ENCODE measurements at places on chromosomes 6 and 20. TPM values are rescaled to one million over a fixed set of nuclear protein-coding genes. Genes with fewer than 3 reads are reported as not detected.

Gene PDYN
- total RNA-seq, result not detected

Gene SLC17A3
- total RNA-seq, result not detected

Gene ARID1B
- total RNA-seq, result 23.3 TPM

Gene TNNC2
- total RNA-seq, result 678 TPM

Gene CDKN1A
- total RNA-seq, result 1,798 TPM

Gene ACAT2
- total RNA-seq, result 27.0 TPM

Gene DPPA5
- total RNA-seq, result not detected

Gene CRNKL1
- total RNA-seq, result 36.2 TPM

- no peak for DNase-seq
These were observed 91.9 kb upstream of the CLDN20 start for GRCh38 chr6:155171747-155172449.

- DNase-seq, result no peak
These were observed 16.0 kb downstream of the DYNLT1 start for GRCh38 chr6:158628542-158628941.

DNA sequence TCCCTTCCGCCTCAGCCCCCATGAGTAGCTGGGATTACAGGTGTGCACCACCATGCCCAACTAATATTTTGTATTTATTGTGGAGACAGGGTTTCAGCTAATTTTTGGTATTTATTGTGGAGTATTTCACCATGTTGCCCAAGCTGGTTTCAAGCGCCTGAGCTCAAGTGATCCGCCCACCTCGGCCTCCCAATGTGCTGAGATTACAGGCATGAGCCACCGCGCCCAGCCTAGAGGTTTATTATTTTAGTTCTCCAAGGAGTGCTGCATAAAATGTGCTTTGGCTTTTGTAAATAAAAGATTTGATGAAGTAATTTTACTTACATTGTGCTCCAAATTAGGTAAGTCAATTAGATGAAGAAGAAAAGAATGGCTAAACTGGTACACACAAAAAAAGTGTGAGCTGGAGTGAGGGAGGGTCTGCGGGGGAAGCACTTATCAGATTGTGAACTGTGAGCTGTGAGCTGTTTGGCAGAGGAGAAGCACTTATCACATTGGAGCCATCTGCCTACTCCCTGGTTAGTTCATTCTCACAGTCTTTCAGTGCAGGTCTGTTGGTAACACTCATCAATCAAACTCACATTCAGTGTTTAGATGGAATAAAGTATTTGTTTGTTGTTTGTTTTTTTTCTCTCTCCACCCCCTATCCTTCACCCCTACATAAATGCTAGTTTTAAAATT is 398.0 kb downstream of the EPHA7 start:
- no peak for DNase-seq

- no peak for DNase-seq
These were observed 31.8 kb downstream of the HFE start for GRCh38 chr6:26118999-26119398.

GRCh38 chr6:45864651-45865050 is 151.0 kb downstream of the CLIC5 start:
- DNase-seq, result no peak

GRCh38 chr6:52514514-52514913 is 62.3 kb downstream of the TRAM2 start:
- DNase-seq, result peak; percentile 66

- no peak for DNase-seq
These were observed 33.0 kb downstream of the NUP153 start for GRCh38 chr6:17673543-17674254.

DNA sequence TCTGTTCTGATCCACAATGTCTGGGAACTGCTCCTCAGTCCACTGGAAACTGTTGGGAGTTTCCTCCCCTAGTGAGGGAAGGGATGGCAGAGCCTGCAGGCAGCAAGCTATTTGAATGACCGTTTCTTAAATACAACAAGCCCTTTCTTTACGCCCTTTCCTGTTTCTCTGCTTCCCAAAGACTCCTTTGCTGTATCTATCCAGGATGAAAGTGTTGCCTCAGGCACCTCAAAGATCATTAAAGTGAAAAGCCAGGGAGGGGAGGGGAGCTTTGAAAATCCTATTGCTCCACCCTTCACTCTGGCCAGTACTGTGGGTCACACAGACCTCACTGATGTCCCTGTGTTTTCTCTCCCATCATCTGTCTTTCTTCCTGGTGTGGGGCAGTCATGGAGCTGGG is 213.1 kb downstream of the RNF144B start:
- no peak for DNase-seq

DNA sequence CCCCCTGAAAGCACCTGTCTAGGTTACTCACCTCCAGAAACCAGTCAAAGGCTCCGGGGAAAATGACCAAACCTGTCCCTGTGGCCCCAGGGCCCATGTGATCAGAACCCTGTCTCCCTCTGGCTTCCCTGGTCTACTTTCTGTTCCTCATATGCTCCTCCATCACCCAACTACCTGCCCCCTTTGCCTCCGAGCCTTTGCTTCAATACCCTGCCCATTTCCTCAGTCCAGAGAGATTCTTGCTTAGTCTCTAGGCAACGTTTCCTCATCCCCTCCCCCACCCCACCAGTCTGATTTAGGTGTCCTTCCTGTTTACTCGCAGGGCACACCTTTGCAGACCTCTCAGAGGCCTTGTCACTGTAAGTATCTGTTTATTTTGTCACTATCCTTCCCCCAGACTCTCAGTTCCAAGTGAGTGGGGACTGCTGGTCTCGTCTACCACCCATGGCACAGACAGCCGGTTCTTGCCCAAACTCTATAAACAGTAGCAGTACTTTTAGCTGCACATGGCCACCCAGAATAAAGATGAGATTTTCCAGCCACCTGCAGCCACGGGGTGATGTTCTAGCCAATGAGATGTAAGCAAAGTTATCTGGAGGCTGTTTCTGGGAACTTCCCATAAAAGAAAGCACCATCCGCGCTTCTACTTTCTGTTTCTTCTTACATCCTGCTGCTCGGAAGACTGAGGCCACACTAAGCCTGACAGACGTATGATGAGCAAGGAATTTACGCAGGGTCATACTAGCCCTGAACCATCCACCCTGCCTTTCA is 13.3 kb downstream of the ELOVL5 start:
- DNase-seq, result no peak

- no peak for DNase-seq
These were observed 176.5 kb downstream of the PREX1 start for GRCh38 chr20:48651271-48651670.

DNA sequence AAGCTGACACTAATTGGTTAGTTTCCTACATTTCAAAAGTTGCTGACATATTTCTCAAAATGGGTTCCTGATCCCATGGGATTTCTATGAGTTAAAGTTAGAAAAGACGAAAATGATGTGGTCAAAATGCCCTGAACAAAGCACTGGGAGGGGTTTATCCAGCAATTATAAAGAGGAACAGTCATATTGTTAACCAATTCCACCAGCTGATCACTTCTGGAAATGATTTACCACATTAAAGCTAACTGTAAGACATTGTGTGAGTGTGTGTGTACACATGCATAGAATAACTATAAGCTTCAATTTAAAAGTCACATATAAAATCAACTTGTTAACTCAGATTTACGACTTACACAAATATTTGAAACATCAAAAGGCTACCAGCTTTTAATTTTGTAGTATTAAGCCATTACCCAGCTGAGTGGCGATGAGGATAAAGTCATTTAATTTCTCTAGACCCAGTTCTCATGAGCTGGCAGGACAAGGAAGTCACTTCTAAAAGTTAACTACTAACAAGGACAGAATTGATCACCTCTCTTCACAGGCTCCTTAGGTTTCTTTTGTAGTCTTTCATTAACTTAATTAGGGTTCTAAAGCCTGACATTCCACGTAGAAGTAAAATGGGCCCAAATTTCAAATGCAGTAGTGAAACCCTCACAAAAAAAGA is 40.4 kb downstream of the MAN1A1 start:
- no peak for DNase-seq

- peak; percentile 59 for DNase-seq
These were observed 237.8 kb downstream of the LY86 start for GRCh38 chr6:6826095-6826901.

DNA sequence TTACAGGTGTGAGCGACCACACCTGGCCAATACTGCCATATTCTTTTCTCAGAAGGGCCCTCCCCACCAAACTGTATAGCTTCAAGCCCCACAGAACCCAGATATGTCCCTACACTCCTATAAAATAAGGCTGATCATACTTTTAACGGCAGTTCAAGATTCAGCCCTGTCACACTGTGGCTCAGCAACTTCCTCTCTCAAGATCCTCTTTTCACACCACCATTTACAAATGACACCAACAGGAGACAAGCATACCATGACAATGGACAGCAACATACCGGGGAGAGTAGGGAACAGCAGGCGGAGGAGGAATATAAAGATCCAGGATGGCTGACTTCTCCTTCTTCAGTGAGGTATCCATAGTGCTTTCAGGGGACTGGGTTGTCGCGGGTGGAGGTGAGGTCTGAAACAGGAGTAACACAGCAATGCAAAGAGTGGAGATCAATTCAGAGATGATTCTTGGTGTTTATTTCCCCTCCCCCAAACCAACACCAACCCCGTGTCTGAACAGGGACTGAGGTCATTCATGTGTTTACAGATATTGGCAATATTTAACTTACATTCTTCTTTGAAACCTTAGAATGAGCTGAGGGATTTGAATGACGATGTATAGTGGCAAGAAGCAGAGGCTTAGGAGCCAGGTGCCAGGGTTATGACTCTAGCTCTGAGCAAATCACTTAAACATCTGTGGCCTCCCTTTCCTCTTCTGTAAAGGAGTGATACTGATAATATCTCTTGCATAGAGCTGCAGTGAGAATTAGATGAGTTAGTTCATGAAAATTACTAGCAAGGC is 57.6 kb upstream of the IPCEF1 start:
- no peak for DNase-seq

DNA sequence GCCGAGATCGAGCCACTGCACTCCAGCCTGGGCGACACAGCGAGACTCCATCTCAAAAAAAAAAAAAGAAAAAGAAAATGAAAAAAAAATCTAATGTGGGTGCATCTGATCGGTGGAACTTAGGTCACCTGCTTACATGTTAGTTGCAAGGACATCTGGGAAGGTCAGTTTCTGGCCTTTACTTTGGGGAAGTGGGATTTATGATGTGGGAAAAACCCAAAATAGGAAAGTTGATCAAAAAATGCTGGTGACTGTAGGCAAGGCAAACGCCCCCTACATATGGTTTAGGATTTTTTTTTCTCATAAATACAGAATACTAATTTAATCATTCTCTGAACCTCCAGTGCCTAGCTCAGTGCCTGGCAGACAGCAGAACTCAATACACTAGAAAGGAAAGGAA is 69.2 kb upstream of the PIM1 start:
- no peak for DNase-seq

GRCh38 chr20:50418890-50419642 is 91.1 kb upstream of the PTPN1 start:
- no peak for DNase-seq

- DNase-seq, result no peak
These were observed 368.8 kb upstream of the SASH1 start for GRCh38 chr6:147973806-147974205.

- peak; percentile 49 for DNase-seq
These were observed 90.2 kb downstream of the ANKS1A start for GRCh38 chr6:34979218-34979617.

GRCh38 chr20:43320536-43320935 is 130.8 kb upstream of the PTPRT start:
- no peak for DNase-seq

GRCh38 chr20:24742436-24742835 is 206.6 kb upstream of the CST7 start:
- DNase-seq, result no peak

DNA sequence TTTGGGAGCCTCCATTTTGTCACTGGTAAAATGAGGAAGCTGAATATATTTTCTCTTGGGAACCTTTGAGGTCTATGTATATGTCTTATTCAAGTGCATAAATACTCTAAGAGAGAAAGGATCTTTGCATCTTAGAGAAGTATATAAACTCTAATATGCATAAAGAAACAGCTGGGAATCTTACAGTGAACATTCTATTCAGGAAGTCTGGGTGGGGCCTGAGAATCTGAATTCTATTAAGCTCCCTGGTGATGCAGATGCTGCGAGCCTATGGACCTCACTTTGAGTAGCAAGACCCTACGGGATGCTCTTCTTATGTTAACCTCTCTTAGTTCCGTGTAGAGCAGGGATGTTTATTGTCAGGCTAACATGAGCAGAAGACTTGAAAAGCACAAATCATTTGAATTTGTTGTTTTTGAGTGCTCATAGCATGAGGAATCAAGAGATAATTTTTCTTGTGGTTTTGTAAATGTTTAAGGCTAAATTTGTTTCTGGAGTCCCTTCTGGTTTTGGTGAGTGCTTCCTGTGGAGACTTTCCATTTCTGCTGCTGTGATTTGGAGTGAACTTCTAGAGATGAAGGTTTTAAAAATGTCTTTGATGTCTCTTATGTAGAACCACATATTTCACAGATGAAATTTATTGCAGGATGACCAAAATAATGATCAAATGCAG is 281.2 kb upstream of the JAG1 start:
- DNase-seq, result peak; percentile 28

- no peak for DNase-seq
These were observed 10.2 kb downstream of the ACSS1 start for GRCh38 chr20:25047766-25048165.

- DNase-seq, result no peak
These were observed 60.8 kb upstream of the CARMIL1 start for GRCh38 chr6:25218346-25218745.

DNA sequence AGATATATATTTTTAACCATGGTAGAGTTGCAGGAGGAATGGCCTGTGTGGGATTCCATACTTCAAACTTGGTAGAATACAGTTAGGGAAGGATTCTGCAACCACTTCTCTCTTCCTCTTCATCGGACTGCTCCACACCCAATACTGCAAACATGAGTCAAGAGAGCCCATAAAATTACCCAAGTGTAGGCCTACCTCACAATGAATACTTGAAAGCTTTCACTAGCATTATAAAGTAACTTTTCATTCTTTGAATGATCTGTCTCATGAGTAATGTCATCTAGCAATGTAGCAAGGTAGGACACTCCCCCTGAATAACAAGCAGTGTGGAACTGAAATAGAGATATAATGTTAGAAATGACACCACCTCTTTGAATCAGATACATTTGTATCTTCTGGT is 79.4 kb downstream of the FOXC1 start:
- peak; percentile 34 for DNase-seq

DNA sequence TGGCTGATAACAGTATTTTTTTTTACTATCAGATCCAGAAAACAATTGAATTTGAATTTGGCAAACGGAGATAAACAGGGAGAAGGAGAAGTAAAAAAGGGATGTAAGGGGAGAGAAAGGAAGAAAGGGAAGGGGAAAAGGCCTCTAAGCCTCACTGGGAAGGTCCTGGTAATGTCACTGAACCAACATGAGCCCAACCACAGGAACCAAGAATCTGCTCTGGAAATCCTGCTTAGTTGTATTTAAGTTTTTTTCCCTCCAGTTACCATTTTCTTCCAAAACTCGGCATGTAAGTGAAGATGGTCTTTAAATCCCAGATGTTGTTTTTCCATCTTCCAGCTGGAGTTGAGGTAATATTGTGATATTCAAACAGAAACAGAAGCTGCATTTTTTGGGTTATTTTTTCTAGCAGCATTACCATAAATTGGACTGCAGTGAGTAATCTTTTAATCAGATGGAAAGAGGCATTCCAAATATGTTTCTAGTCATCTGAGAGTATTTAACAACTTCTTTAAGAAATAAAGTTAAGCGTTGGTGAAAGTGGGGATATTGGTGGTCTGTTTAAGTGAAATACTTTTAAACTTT is 91.1 kb downstream of the TXNDC5 start:
- DNase-seq, result no peak

Measured in myocyte (in vitro differentiated cells).